ENCODE measurements at places on chromosomes 2 and 18. TPM values are rescaled to one million over a fixed set of nuclear protein-coding genes. Genes with fewer than 3 reads are reported as not detected.

SGPP2 gene
- 0.73 TPM for total RNA-seq

RNU2-63P gene
- 4.4 TPM for total RNA-seq

FAM124B gene
- not detected for total RNA-seq

CBLN2 gene
- not detected for total RNA-seq

FBXO41 gene
- 22.1 TPM for total RNA-seq

KIAA1328 gene
- 6.9 TPM for total RNA-seq

MAIP1 gene
- 48.3 TPM for total RNA-seq

HOXD12 gene
- total RNA-seq = not detected

FZD7 gene
- 0.97 TPM for total RNA-seq

GPN1 gene
- total RNA-seq = 40.6 TPM

SERPINB11 gene
- not detected for total RNA-seq

KCNK3 gene
- total RNA-seq = not detected

KCNS3 gene
- total RNA-seq = not detected

MBP gene
- total RNA-seq = 70.7 TPM

SCN3A gene
- total RNA-seq = not detected

POTEJ gene
- total RNA-seq = not detected

SERPINB3 gene
- total RNA-seq = not detected

BOLA3 gene
- total RNA-seq = 10.1 TPM

TUBA3E gene
- not detected for total RNA-seq

- no peak for DNase-seq
Measured at GRCh38 chr18:46481847-46482245, 175.2 kb downstream of the LOXHD1 start.

DNA sequence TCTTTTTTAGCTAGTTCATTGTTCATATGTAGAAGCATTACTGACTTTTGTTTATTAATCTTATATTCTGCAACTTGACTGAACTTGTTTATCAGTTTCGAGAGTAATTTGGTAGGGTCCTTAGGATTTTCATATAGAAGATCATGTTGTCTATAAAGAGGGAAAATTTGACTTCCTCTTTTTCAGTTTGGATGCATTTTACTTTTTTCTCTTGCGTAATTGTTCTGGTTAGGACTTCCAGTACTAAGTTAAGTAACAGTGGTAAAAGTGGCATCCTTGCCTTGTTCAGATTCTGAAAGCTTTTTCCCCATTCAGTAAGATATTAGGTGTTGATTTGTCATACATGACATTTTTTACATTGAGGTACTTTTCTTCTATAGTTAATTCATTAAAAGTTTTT lies 726.0 kb downstream of the KCNJ3 start:
- DNase-seq = no peak

GRCh38 chr2:140128909-140129308 lies 1348.7 kb upstream of the NXPH2 start:
- DNase-seq = no peak

DNA sequence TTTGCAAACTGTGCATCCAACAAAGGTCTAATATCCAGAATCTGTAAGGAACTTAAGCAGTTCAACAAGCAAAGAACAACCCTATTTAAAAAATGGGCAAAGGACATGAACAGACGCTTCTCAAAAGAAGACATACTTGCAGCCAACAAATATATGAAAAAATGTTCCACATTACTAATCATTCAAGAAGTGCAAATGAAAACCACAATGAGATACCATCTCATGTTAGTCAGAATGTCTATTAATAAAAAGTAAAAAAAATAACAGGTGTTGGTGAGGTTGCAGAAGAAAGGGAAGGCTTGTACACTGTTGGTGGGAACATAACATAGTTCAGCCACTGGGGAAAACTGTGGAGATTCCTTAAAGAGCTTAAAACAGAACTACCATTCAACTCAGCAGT lies 126.2 kb downstream of the NAT8 start:
- DNase-seq = no peak

DNA sequence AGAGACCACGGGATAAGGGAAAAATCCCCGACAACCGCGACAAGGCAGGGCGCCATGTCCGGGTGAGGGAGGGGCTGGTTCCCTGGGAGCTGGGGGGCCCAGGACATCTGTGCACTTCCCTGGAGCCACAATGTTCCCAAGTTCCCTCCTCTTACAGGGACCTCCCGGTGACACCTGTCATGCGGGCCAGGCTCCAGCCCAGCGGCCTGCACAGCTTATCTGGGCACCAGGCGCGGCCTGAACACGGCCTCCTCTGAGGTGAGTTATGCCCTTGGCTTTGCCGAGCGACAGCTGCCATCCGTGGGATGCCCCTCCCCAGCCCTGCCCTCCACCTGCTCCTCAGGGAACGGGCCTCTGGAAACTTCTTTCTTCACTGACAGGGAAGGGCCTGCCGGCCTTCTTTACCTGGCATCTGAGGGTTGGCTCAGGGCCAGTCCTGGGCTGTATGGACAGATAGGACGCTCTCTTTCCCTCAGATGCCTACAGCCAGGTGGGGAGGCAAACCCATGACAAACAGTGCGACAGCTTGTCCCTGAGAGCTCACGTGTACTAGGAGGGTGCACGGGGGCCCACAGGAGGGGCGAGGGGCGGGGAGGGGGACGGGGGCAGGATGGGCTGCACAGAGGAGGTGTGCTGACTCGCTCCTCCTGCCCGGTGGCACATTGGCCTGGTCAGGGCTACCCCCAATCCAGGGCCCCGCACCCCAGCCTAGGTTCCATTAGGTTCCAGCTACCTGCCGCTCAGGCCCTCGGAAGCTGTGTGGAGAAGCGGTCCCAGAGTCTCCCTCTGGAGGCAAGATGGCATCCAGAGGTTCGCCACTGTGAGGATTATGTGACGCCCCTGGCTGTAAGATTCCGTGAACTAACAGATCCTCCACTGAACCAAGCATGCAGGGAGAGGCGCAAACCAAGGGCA lies 34.9 kb upstream of the HPCAL1 start:
- no peak for DNase-seq

DNA sequence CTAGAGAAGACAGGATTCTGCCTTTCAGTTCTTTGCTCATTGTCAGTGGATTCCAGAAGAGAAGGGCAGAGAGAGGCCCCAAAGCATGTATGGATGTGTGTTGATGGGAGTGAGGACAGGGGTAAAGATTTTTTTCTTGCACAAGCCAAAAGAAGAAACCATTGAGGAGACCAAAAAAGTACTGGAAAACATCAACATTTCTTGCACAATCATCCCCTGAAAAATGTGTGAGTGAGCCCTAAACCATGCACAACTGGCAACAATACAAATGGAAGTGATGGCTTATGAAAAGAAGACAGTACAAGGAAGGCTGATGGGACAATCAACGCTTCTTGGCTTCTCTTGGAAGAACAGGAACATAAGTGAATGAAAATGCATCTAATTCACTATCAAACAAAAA lies 5.6 kb upstream of the SMAD7 start:
- DNase-seq = no peak

DNA sequence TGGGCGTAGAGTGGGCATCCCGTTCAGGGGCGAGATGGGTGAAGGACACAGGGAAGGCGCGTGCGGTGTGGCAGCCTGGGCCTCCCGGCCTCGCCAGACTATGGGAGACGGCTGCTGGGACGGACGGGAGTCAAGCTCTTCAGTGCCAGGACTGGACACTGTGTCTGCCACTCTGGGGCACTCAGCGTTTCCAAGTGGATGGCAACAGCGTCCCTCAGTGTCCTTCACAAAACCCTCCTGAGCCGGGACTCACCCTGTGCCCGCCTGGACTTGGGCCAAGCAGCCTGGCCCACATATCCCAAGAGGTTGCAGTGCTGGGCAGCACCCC lies 16.3 kb upstream of the BOK start:
- no peak for DNase-seq

GRCh38 chr2:172806493-172806892 lies 70.8 kb downstream of the RAPGEF4 start:
- peak; percentile 19 for DNase-seq

DNA sequence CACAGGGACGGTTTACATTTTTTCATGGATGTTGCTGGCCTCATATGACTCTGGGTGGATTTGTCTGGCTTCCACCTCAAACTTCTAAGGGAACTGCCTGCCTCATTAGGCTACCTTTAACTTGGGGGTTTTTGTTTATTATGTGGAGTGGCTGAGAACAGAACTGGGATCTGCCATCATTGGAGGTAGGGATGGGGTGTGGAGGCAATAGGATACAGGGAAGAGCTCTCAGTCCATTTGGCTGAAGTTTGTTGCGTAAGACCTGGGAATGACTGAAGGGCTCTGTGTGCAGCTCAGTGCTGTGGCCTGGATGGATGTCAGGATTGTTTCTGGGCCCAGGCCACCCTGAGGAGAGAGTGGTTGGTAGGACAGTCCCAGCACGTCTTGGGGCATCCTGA lies 31.2 kb downstream of the ASB1 start:
- DNase-seq = no peak

- DNase-seq = no peak
Measured at GRCh38 chr18:13103366-13103765, 112.2 kb downstream of the CEP192 start.

- peak; percentile 24 for DNase-seq
Measured at GRCh38 chr2:29317077-29317517, 201.9 kb downstream of the CLIP4 start.

GRCh38 chr2:74688881-74689280 lies 34.8 kb downstream of the SEMA4F start:
- no peak for DNase-seq

- no peak for DNase-seq
Measured at GRCh38 chr2:172340394-172340793, 87.0 kb upstream of the ITGA6 start.

DNA sequence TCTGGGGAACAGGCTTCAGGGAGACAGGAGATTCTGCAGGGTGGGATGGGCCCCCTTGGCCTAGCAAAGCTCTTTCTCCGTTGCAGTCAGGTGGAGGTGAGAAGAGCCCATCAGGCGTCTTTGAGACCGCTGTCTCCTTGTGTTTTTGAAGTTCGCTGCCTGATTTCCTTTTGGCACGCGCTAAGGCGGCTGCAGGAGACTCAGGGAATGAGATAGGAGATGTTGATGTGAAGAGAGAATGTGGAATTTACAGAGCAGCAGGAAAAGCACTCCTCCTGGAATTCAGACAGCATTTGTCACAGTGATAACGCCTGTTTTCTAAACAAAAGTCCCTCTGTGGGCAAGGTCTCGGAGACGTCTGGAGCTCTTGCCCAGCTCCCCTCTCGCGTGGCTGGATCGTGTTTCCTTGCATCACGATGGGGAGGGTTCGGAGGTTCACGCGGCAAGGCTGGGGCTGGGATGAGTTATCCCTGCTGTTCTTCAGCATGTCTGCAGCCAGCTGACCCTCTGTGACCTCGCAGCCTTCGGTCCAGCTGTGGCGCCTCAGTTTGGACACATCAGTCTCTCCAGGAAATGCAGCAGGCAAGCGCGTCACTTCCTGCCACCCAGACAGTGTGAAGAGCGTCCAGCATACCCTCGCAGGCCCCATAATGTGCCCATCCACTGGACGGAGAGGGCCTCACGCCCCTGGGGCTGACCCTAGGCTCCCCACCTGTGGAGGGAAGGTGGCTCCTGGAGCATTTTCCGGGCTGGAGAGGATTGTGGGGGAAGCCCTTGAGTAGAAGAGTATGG lies 30.2 kb downstream of the GLI2 start:
- no peak for DNase-seq

GRCh38 chr18:8616028-8616401 lies 6.8 kb downstream of the RAB12 start:
- DNase-seq = no peak

DNA sequence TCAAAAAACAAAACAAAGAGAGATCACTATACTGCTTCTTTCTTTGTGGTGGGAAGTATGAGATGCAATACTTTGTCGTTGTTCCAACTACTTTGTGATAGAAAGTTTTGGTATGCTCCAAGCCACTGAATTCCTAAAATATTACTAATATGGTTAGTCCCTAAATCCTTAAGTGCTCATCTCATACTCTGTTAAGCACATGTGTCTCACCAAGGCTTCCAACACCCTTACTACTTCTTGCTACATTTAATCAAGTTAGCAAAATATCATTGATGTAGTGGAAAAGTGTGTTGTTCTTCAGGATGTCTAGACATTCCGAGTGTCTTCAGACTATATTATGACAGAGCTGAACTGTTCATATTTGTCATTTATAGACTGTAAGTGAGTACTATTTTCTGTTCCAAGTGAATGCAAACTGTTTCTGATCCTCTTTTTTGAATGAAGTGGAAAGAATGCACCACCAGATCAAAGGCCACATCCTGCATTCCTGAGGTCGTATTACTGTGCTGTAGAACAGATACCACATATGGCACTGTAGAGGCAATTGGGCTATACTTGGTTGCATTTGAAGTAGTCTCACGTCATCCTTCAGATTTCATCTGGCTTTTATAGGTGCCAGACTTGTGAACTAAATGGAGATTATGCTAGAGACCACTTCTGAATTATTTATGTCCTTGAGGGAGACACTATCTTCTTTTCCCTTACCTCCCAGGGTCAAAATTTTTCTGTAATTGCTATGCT lies 298.4 kb upstream of the ZNF521 start:
- DNase-seq = no peak

- no peak for DNase-seq
Measured at GRCh38 chr2:113840518-113840917, 49.4 kb upstream of the ACTR3 start.

DNA sequence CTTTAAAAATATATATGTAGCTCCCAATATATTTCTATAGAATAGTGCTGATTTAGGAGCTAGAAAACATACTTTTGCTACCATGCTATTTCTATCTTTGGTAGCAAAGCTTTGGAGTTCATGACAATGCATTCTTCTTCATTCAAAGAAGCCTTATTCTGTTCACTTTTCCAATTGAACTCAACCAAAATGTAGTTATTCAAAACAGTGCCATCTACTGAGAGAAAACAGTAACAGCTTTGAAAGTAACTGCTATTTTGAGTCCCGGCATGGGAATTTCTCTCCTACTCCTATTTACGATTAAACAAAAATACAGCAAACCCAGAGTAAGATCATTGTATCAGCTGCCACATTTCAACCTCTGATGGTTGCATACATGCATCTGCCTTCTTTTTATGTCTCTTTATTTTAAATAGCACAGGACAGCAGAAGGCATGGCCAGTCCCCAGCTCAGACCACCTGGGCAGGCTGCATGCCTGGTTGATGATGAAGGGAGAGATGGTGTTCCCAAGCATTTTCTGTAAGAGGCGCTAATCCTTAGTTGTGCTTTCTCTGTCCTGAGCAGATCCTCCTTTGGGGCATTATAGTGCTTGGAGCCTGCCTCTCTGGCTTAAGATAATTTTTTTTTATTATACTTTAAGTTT lies 69.7 kb upstream of the SULT1C3 start:
- DNase-seq = no peak

- DNase-seq = no peak
Measured at GRCh38 chr2:102632380-102633175, 13.2 kb downstream of the SLC9A2 start.

- DNase-seq = no peak
Measured at GRCh38 chr2:205347899-205348298, 334.4 kb upstream of the NRP2 start.

- DNase-seq = no peak
Measured at GRCh38 chr2:231348704-231349373, 46.7 kb upstream of the B3GNT7 start.

- DNase-seq = no peak
Measured at GRCh38 chr2:140023291-140023690, 1243.1 kb upstream of the NXPH2 start.

GRCh38 chr2:141523199-141523598 lies 607.6 kb downstream of the LRP1B start:
- DNase-seq = no peak

GRCh38 chr2:136242687-136243277 lies 124.8 kb upstream of the CXCR4 start:
- DNase-seq = peak; percentile 75

GRCh38 chr18:14942275-14942674 lies 194.3 kb downstream of the ANKRD30B start:
- no peak for DNase-seq

- no peak for DNase-seq
Measured at GRCh38 chr18:13653746-13654433, 72.5 kb downstream of the FAM210A start.
